Activated CD4-positive, alpha-beta T cell treated with anti-CD3 and anti-CD28 coated beads for 24 hours (primary cell): ENCODE measurements at places on chromosomes 5 and 9.

- no peak for DNase-seq
These were observed 7.0 kb upstream of the GDNF start for GRCh38 chr5:37846786-37847310.

DNA sequence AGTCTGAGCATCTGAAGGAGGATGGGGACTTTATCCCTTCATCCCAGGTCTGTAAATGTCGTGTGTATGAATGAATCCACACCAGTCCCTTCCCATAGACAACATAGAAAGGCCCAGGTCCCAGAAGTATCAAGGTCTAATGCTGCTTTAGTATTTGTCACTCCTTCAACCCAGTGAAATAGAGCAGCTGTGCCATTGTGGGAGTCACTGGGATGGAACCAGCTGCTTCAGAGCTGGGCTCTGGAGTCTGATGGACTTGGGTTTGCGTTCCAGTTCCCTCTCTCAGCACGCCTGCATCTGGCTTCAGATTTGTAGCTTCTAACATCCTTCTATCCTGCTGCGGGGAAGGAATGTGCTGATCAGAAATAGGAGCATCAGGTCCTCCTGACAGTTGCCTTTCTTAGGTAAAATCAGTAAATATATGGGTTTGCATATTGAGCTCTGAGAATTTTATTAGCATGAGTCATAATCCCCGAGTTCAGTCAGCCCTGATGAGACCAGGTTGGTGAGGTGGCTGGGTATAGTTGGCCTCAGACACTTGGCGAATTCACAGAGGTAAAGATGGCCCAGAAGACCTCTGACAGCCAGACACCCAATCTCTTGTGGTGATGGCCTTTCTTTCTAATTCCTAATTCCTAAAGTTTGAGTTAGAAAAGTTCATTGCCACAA, 10.1 kb downstream of the ACO1 start:
- no peak for DNase-seq

- DNase-seq: no peak
These were observed 17.9 kb upstream of the ASS1 start for GRCh38 chr9:130426883-130427282.

GRCh38 chr9:133133681-133134387, 12.8 kb upstream of the RALGDS start:
- peak; percentile 64 for DNase-seq

GRCh38 chr5:81850501-81851357, 99.8 kb upstream of the SSBP2 start:
- DNase-seq: no peak

GRCh38 chr9:123637945-123638634, 282.1 kb downstream of the CRB2 start:
- no peak for DNase-seq

DNA sequence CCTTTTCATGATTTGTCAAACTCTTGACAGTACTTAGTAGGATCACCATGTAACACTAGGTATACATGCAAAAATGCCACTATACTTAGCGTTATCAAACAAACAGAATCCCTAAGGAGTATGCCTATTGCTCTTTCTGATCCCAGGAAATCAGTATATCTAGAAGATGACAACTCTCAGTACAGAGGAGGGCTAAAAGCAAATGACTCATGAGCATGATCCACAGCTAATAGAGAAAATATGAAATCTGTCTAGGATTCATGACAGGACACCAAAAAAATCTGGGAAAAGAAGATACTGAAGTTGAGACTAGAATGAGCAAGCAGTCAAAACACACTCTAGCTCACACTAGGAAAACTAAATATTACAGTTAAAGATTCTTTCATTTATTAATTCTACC, 89.2 kb downstream of the RAPGEF6 start:
- no peak for DNase-seq

- DNase-seq: no peak
These were observed 210.2 kb upstream of the ISL1 start for GRCh38 chr5:51172903-51173626.

DNA sequence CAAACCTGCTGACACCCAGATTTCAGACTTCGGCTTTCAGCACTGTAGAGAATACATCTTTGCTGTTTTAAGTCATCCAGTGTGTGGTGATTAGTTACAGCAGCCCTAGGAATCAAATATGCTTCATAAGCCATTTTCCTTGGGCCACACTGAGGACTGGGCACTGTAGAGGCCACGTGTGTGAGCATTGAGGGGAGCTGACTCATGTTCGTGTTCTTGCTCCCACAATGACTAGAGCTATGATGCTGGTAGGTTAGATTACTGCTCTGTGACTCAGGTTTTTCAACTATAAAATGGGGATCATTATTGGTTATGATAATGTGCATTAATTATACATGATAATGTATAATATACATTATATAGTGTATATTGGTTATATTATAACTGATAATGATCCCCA, 96.5 kb upstream of the PALM2AKAP2 start:
- no peak for DNase-seq

GRCh38 chr5:67377631-67378030, 181.0 kb upstream of the CD180 start:
- no peak for DNase-seq

DNA sequence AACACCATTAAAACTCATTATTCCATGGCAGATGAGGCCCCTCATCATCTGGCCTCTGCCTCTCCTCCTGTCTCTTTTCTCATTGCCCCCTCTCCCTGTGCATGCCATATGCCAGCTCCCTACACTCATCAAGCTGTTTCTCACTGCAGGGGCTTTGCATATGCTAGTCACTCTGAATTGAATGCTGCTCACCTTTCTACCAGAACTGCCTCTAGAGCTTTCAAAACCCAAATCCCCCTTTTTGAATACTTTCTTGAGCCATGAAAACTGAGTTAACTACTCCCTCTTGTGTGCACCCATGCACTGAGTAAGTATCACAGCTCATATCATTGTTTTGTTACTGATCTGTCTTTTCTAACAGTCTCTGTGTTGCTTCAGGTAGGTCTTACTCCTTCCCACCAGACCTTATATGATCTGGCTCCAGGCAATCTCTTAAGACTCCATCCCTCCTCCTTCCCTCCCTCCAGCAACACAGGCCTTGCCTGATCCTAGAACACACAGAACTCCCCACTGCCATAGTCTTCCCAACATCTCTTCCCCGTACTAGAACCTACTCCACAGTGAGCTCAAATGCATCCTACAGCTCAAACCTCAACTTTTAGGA, 60.5 kb downstream of the ASTN2 start:
- DNase-seq: no peak

DNA sequence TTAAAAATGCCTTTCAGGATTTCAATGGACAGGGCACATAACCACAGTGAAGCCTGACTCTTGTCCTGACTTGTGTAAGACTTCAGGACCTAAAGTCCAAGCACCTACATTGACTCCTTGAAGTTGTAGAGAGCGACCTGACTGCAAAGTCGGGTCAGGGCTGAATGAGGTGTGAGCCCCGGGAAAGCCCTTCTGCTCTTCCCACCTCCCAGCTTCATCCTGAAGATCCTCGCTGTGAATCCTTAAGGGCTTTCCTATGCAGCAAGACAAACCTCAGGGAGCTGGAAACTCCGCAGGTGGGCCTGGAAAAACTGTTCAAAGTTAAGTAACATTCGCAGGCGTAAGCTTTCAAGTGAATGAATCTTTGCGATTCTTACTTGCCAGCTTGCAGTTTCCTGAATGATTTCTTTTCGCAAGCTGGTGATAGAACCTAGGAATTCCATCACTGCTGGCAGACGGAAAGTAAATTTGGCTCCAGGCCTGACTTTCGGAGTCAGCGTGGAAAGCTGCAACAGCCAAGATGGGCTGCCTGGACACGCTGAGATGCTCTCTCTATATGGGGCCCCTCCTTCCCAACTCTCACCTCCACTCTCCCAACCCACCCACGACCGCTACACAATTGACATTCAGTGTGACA, 10.9 kb downstream of the SEMA5A start:
- DNase-seq: no peak

GRCh38 chr5:73515232-73515631, 17.0 kb downstream of the BTF3 start:
- DNase-seq: no peak

- DNase-seq: no peak
These were observed 77.2 kb downstream of the ADAMTS16 start for GRCh38 chr5:5217371-5217770.

DNA sequence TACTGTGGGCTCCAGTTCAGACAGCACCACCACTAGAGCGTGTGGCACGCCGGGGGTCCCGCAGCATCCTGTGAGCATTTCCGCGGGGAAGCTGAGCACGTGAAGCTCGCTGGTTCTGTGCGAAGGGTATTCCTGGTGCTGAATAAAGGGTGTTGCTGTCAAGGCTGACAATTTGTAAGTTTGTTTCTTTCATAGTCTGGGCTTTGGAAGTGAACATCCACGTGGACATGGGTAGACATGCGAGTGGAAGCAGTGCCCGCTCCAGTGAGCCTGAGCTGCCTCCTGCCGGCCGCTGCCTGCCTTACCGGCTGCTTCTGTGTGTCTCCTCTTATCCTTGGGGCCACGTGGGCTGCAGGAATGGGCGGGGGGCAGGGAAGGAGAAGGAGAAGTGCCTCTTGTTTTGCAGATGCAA, 14.7 kb downstream of the NDUFS6 start:
- no peak for DNase-seq

DNA sequence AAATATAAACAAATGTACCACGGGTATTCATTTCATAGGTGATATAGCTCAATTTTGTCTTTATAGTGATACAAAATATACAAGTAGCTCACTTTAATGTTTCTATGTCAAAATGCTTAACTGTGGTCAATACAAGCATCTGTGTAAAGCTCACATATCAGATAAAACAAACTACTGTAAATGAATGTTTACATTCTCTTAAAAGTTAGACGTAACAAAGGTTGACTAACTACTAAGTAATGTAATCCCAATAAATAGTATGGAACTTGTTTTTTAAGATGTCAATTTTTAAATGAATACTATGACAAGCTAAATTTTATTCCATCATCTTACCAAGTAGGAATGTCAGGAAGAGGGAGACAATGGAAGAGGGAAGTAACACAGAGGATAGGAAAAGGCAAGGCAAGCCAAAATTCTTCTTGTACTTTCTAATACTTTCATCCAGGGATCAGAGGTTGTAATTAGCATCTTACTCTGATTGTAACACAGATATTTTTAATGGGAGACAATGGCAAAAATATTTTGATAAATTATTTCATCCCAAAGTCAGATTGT, 105.5 kb downstream of the STRBP start:
- DNase-seq: no peak

DNA sequence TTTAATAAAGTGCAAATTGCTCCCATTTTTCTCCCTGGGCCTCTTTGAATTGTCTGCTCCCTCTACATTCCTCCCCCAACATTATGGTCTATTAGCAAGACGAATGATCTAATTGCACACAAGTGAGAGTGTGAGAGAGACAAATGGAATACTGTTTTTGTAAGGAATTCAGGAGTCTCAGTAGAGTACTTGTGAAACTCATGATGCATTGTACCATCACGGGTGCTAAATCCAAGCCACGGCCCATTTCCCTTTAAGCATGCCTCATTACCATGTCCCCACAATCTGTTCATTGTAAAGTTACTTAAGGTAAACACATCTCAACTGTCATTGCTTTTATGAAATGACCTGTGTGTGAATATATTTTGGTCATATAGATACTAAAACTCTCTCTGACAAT, 62.8 kb downstream of the CD180 start:
- DNase-seq: no peak

GRCh38 chr5:14107536-14107935, 35.6 kb upstream of the TRIO start:
- no peak for DNase-seq

GRCh38 chr5:66989286-66989685, 207.3 kb downstream of the CD180 start:
- DNase-seq: no peak

DNA sequence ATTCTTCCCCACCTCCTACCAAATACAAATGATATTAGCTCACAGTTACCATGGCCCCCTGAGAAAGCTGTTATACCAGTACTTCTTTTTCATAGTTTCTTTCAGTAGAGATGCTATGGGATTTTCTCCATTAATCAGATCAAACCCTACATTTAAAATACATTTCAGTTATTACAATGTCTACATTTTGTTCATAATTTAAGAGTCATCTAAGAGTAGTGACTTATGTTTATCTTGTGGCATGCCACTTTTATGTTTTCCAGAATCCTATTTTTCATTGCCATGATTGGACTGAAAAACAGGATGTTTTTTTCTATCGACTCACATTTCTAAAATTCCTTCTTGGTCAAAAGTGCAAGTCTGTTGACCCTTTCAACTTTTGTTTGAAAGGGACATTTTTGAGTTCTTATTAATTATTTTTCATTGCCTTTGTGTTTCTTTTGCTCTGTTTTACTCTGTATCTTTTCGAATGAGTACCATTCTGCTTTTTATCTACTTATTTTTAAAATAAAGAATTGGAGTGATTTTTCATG, 77.4 kb upstream of the ANXA1 start:
- no peak for DNase-seq

DNA sequence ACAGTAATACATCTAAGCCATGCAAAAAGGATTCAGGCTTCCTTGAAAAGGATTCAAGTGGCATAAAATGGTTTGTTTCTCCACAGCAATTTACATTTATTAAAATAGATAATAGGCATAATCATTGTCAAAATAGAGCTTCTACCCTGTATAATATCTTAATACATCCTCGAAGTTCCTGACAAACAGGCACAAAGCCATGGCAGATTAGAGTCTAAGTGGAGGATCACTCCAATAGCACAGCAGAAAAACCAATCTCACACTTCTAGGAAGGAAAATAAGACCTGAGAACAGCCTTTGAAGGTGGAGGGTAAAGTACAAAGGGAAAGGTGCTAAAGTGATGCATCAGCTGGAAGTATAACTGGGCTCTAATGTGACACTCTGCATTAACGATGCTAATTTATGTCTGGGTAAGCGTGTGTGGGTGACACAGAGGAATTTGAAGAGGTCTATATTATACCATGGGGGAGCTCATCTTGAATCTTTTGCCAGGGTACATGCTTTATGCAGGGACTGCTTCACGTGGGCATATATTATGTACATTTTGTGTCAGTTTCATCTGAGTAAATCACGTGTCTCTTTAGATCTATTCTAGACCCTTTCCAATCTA, 28.8 kb downstream of the PPP2R2B start:
- no peak for DNase-seq

- no peak for DNase-seq
These were observed 71.1 kb downstream of the TNC start for GRCh38 chr9:115046824-115047223.

DNA sequence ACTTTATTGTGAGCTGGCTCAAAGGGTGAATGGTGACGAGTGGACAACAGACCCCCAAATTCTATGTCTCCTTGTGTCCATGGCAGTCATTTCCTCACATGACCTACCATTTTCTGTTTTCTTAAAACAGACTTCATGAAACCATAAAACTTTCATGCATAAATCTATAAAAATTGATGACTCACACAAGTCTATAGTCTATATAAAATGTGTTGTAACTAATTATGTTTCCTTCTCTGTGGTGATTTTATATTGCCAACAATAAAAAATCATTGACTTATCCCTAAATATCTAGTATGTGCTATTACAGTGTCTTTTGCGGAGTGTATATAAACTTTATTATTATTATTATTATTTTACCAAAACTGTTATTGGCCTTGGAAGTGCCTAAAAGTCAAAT, 382.4 kb downstream of the MAT2B start:
- DNase-seq: no peak
